ENCODE measurements at places on chromosomes 12 and 14. TPM values are rescaled to one million over a fixed set of nuclear protein-coding genes. Genes with fewer than 3 reads are reported as not detected.

Gene GALNT16
- 0.33 TPM for total RNA-seq

GRCh38 chr14:96582411-96582961 is 80.3 kb downstream of the PAPOLA start:
- no peak for DNase-seq

DNA sequence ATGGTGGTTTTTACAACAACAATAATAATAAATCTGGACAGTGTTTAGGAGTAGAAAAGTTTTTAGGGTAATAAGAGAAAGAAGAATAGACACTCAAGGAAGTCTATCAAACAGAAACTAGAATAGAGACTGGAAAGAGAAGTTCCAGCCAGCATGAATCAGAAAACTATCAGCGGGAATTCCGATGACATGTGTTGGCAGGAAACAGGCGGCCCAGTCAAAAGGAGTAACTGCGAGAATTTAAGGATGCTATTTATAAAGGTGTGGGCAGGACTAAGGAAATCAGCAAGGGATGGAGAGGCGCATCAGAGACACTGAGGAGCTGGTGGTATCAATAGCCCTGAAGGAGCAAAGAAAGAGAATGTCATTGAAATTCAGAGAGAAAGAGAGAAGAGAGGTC is 89.9 kb downstream of the TBX5 start:
- peak; percentile 47 for DNase-seq

GRCh38 chr14:101133068-101133467 is 229.5 kb upstream of the RTL1 start:
- no peak for DNase-seq

DNA sequence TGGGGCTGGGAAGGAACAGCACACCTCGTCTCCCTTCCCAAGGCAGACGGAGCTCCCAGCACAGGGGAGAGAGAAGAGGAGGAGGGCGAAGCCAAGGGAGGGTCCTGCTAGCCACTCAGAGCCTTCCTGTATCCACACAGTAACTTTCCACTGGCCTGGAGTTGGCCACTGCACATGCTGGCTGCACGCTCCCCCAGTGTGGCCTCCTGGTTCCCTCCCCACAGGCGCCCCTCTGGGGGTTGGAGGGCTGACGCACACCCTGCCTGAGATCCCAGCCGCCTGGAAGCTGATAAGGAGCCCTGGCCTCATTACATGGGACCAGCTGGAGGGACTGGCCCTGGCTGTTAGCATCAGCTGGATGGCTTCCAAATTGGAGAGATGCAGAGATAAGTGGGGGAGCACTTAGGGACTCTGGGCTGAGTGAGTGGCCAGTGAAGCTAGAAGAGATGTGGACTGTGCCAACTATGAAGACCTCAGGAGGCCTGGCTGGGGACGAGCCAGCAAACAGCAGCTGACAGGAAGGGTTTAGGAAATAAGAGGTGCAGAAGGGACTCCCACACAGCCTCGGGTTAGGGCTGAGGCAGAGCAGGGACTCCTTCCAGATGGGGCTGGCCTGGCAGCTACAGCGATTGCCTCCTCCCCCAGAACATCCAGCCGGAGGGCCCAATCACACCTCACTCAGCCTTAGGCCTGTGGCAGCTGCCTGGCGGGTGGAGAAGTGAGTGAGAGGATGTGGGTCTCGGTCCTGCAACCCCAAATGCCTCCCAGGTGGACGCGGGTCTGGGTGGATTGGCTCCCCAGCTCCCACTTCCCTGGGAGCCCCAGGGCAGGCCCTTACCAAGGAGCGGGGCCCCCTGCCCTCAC is 26.3 kb upstream of the BCDIN3D start:
- DNase-seq = no peak

DNA sequence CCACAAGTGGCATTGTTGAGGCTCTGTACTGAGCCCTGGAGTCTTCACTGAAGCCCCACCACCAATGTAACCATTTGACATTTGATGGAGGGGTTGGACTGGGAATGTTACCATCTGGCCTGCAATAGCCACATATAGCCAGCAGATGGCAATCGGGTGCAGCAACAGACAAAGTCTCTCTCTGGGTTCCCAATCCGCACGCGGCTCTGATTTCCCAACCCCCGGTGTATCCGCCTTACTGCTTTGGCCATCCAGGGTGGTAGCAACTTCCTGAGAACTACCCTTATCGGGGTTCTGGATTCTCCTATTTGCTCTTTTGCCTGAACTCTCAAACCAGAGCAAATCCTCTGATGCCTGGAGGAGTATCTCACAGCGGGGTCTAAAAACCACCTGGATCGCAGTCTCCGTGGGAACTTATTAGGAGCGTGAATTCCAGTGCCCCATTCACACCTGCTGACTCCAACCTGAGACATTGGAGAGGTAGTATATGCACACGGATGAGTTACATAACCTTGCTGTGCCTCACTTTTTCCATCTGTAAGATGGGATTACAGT is 14.2 kb downstream of the VRTN start:
- DNase-seq = peak; percentile 85

Gene KRT6A
- 61.2 TPM for total RNA-seq

- no peak for DNase-seq
Observed at GRCh38 chr12:104480012-104480411, 23.3 kb downstream of the CHST11 start.

- DNase-seq = no peak
Observed at GRCh38 chr12:93968536-93969285, 179.7 kb upstream of the PLXNC1 start.

- DNase-seq = peak; percentile 77
Observed at GRCh38 chr14:88129306-88130056, 124.5 kb downstream of the GPR65 start.

- no peak for DNase-seq
Observed at GRCh38 chr14:40525314-40525713, 1081.4 kb upstream of the LRFN5 start.

GRCh38 chr12:90909069-90909770 is 45.8 kb downstream of the CCER1 start:
- DNase-seq = peak; percentile 75

DNA sequence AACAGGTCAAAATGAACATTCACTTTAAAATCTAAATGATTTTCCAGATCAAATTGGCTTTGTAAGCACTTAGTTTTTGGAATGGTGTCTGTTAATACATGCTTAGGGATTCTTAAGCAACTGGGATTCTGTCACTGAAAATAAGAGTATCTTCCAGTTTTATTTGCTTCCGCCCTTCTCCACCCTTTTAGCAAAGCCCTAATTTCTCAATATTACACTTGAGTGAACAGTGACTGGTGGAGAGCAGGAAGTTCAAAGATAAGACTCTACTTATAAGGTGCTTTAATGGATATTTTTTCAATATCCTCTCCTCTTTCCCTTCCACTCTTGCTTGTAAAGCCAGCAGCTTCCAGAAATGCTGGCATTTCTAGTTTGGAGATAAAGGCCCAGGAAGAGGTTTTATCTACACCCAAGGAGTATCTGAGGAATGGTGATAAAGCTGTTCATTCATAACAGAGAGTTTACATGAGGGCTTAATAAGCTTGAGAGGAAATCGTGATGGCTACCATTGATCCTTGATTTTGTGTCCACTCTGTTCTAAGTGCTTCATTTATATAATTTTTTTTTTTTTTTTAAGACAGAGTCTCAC is 265.9 kb upstream of the PRICKLE1 start:
- no peak for DNase-seq

Gene NAV3
- total RNA-seq = 1.6 TPM

Gene MANSC4
- 4.1 TPM for total RNA-seq

DNA sequence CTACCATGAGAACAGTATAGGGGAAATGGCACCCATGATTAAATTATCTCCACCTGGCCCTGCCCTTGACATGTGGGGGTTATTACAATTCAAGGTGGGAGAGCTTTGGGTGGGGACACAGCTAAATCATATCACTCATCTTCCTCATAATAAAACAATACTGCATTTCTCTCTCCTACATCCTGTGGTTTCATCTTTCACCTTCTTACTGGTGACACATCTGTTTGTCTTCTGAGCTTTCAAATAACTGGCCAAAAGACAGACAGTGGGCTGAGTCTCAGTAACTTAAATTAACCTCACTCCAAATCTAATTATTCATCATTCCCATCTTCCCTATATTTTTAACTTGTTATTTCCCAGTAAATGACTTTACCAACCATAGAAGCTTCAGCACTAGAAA is 729.7 kb upstream of the USP15 start:
- DNase-seq = peak; percentile 58

DNA sequence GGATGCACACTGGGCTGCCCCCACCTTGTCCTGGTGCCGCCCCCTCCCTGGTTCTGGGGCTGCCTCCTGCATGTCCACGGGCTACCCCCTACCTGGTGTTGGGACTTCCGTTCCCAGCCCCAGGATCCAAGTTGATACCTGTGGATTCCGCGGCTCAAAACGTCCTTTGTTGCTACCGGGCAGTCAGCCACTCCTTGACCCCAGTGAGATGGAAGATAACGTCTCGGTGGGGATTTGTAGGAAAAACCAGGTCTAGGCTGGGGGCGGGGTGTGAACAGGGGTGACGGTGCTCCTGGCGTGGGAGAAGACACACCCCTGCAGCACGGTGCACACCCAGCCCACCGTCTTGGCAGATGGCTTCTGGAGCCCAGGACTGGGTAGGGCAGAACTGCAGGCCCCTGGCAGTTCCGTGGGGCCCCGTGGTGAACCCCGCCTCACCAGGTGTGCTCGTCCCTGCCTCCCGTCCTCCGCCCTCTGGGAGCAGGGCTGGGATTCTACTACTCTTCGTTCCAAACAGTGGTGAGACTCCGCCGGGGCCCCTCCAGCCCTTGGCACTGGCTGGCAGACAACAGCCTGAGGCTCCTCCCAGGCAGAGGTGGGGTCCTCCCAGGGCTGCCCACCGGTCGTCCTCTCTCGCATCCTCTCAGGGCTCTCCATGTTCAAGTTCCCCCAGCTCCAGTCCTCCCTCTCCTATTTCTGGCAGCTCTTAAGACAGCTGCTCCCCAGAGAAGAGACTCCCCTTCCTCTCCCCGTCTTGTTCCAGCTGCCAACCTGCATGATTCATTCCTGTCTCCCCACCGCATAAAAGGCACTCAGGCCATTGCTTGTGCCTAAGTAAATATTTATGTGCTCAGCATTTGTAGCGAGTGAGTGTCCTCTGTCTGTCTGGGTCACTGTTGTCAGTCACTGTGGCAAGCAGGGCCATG is 75.5 kb downstream of the FBXL14 start:
- DNase-seq = peak; percentile 87

Gene CMKLR1
- not detected for total RNA-seq
